Motor neuron (in vitro differentiated cells): ENCODE measurements at places on chromosomes 3 and 15.
A peak's percentile ranks its signal among the peaks of the same experiment; 100 is the strongest.

DNA sequence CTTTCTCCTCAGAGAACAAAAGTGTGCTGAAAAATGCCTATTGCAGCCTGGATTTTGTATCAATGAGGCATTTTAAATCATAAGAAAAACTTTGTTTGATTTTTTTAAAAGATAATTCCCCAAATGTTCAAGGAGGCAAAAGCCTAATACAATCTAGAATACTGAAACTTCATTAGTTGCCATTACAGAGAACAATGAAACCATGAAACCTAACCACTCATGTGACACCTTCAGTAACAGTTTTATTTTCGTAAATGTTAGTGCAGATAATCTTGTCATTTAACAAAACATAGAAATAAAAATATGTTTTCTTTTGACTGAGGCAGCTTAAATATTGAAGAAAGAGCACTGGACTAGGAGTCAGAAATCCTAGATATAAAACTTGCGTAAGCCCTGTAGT lies 655.9 kb downstream of the RBMS3 start:
- ATAC-seq, result no peak

DNA sequence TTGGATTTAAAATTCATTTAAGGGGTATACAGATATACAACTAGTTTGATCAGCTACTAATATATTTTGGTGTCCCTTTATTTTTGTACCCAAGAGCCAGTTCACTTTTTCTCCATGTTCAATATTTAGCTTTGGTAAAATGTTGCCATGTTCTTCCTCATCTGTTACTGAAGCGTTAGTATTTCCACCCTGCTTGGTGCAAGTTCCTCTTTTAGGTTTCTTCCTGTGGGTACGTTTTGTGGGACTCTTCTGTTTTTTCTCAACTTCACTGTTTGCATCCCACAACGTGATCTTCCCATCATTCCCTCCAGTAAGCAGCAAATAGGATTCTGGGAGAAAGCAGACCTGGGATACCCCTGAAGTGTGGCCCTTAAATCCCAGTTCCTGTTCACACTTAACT lies 14.1 kb downstream of the WDR53 start:
- no peak for ATAC-seq

DNA sequence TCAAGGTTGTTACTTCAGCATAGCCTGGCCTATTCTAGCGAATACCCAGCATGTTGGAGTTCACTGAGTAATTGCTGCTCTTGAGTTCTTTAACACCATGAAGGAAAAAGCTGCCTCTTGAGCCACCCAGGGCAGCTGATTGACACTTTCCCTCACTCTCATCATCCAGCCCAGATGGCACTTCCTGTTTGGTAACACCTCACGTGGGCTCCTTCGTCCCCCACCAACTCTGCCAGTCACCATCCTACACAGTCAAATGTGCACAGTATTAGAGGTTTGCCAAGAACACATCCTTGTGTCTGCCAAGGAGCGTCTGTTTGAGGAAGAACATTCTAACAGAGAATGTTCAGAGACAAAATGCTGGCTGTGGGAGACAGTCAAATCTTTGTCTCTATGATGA lies 266.3 kb downstream of the RPLP1 start:
- ATAC-seq, result no peak

DNA sequence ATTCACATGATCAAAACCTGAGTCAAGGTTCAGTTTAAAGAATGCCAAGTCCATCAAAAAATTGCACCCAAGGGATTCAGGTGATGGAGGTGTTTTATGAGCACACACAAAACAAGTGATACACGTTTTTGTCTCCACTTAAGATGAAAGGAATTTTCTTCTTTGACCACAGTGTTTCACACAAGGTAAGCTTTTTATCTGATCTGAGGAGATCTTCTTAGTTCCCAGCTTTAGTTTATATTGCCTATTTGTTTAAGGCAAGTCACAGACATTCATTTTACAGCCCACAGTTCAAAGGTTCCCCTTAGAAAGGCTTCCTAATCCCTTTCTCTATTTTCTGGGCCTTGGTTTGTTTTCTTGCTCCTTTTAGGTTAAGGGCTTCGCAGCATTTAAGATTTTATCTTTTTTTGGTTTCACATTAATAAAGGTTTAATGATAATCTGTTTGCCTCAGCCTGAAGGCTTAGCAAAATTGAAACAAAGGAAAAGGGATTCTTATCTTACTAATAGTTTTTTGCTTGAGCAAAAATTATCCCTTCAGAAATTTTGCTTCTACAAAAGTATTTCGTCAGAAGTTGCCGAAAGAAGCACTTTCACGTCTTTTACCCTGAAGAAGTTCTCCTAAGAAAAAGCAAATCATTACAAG lies 420.5 kb upstream of the NAALADL2 start:
- no peak for ATAC-seq

- ATAC-seq, result no peak
Observed at GRCh38 chr3:190382082-190382481, 5.9 kb upstream of the CLDN16 start.

DNA sequence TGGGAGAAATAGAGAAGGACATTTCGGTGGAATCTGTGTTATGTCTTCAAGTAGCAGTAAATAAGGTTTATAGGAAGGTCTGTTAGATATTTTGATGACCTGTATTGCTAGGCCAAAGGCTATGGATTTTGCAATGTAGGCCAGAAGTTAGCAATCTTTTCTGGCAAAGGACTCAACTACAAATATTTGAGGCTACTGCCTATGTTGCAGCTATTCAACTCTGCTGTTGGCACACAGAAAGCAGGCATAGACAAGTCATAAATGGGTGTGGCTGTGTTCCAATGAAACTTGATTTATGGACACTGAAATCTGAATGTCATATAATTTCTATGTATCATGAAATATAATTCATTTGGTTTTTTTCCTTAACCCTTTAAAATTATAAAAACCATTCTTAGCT lies 438.7 kb upstream of the C2CD4B start:
- no peak for ATAC-seq

- ATAC-seq, result no peak
Observed at GRCh38 chr3:172931746-172932285, 181.3 kb downstream of the ECT2 start.

DNA sequence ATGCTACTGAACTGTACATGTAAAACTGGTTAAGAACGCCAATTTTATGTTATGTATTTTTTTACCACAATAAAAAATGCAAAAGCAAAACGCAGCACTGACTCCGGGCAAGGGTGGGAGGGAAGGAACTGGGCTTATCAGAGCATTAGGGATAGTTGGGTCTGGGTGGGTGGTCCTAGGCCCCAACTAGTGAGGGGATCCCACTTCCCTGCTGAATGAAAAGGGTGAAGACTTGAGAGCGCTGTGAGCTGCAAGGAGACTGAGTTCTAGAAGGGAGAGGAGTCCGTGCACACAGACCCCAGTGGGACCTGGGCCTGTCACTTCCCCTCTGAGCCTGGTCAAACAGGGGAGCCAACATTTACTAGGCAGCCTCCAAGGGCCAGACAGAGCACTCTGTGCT lies 98.6 kb downstream of the TPRA1 start:
- ATAC-seq, result no peak

GRCh38 chr3:109631897-109632296 lies 294.6 kb upstream of the DPPA4 start:
- ATAC-seq, result peak; percentile 99

- no peak for ATAC-seq
Observed at GRCh38 chr3:183437666-183438564, 9.5 kb upstream of the MCF2L2 start.

DNA sequence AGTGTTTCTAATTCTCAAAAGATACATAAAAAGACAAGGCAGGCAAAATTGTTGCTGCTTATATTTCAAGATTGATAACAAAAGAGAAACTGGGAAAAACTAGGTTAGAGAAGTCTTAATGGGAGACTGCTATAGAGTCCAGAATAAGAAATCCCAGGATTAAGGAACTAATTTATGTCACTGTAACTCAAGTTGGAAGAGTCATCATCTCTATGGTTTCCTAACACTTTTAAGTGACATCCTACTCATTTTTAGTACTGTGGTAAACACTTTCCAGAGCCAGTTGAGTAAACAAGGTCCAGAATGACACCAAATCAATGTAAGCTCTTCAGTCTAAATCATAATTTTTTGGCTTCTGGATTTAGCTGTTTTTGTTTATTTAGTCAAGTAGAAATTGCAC lies 8.0 kb downstream of the CLDN16 start:
- no peak for ATAC-seq

- no peak for ATAC-seq
Observed at GRCh38 chr15:48778331-48778730, 32.5 kb downstream of the CEP152 start.

DNA sequence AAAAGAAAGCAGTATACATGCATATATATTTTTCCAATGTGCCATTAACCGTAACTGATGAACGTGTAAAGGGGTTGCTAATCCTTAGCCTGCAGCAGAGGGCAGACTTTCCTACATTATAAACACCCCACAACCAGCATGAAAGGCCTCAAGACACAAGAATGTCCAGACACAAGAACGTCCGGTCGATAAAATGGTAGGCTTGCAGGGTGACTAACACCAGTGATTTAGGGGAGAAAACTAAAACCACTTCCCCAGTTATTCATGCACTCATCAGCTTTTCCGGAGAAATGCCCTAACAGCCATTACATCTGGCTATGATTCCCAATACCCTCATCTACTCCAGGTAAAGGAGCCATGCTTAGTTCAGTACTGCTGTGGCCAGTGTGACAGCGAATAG lies 57.4 kb downstream of the LRTM1 start:
- ATAC-seq, result peak; percentile 77

DNA sequence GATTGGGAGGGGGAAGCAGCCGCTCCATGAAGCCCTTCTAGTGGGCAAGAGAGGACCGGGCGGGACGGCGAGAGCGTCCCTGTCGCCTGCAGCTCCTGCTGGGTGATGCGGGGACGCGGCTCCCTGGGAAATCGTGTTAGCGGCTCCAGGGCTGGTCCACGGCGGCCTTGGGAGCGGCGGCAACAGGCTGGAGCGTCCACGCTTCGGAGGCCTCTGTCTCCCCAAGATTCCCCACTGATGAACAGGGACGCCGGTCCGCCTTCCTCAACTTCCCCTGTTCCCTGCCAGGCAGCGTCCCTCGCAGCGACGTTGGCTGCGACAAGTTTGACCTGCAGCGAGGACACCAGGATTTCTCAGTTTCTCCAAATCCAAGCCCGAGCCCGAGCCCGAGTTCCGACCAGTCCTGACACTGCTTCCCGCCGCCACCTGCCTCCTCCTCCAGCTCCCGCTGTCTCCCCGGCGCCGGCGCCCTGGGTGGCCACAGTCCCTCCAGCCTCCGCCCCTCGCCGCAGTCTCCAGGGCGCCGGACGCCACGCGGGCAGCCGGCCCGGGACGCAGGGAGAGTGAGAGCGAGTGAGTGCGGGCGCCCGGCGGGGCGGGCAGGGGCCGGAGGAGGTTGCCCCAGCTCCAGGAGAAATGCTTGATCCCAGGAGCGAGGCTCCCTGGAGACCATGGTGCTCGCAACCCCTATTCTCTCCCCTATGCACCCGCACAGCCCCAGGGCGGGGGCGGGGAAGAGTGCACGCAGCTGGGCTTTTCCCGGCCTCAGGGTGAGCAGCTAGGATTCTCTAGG lies 78.1 kb upstream of the RNF7 start:
- peak; percentile 97 for ATAC-seq

- no peak for ATAC-seq
Observed at GRCh38 chr3:21894459-21895340, 143.7 kb upstream of the ZNF385D start.

DNA sequence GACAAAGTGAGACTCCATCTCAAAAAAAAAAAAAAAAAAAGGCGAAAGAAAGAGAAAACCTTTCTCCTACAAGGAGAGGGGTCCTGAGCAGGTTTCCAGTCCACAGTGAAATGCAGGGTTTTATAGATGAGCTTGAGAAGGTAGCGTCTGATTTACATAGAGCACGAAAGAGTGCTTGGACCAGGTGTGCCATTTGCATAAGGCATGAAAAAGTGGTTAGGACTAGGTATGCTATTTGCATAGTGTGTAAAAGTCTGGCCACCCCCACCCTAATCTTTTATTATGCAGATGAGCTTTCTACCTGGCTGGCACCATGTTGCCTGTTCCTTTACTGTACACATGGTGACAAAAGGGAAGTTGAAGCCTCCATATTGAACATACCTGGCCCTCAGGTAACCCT lies 13.6 kb upstream of the RNU6-1 start:
- ATAC-seq, result no peak

- ATAC-seq, result no peak
Observed at GRCh38 chr15:45849136-45849535, 214.3 kb downstream of the SQOR start.

- ATAC-seq, result no peak
Observed at GRCh38 chr15:89864958-89865739, 28.6 kb downstream of the AP3S2 start.

DNA sequence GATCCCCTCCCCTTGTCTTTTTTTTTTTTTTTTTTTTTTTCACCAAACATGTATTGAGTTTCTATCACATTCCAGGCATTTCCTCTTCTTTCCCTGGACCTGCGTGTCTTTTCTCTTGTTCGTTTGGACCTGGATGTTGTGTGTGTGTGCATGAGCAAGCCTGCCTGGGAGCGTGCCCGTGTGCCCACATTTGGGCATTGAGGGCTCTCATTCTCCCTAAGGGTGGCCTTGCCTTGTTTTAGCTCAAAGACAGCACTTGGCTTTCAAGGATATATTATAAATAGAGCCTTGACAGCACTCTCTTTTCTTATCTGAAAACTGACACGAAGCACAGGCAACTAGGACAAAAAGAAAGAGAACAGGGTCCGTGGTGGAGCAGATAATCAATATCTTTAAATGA lies 39.0 kb upstream of the SLC25A26 start:
- ATAC-seq, result no peak

DNA sequence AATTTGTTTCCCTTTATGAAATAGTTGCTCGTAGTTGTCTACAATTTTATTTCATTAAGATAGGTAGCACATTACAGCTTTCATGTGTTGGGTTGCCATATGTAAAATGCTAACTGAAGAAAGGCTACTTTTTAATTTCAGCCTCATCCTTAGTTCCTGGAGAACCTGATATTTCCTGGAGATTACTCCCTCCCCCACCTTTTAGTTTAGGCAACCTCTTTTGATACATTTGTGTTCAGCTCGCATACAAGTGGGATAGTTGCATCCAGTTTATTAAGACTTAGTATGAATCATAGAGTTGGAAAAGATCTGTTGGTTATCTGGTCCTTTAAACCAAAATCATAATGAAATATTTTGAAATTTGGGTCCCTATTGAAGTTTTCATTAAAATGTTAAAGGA lies 6.0 kb downstream of the SETD5 start:
- no peak for ATAC-seq

GRCh38 chr15:43086551-43086950 lies 19.3 kb downstream of the UBR1 start:
- peak; percentile 41 for ATAC-seq

GRCh38 chr15:68464448-68465090 lies 32.6 kb upstream of the ITGA11 start:
- ATAC-seq, result peak; percentile 80
